ENCODE measurements at places on chromosomes 16 and 17.

GRCh38 chr16:49681217-49681883 lies 174.6 kb downstream of the ZNF423 start:
- DNase-seq = no peak

DNA sequence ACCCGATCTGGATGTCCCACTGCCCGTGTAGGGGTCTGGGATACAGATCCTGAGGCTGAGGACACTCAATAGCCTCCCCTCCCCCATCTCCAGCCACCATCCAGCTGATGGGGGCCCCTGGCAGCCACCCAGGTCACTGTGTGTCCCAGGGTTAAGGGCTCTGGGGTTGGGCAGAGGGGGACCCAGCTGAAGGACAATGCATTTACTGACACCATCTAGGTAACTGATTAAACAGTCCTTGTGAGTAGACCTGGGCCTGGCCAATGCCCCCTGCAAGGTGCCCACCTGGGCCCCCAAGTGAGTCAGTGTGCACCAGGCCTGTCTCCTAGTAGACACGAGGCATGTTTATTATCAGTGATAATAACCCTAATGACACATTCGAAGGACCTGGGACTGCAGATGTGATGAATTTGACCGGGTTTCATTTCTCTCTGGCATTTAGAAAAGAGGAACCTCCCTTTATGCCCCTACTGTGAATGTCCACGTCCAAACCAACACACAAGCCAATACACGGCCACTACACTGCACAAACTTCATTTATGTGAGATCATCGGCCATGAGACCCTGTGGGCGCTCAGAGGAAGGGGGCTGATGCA lies 261.9 kb upstream of the FOXF1 start:
- DNase-seq = no peak

GRCh38 chr17:8068736-8069586 lies 18.6 kb downstream of the ALOX12B start:
- DNase-seq = no peak

- DNase-seq = no peak
These were observed 81.5 kb upstream of the TNRC6C start for GRCh38 chr17:77877036-77877435.

DNA sequence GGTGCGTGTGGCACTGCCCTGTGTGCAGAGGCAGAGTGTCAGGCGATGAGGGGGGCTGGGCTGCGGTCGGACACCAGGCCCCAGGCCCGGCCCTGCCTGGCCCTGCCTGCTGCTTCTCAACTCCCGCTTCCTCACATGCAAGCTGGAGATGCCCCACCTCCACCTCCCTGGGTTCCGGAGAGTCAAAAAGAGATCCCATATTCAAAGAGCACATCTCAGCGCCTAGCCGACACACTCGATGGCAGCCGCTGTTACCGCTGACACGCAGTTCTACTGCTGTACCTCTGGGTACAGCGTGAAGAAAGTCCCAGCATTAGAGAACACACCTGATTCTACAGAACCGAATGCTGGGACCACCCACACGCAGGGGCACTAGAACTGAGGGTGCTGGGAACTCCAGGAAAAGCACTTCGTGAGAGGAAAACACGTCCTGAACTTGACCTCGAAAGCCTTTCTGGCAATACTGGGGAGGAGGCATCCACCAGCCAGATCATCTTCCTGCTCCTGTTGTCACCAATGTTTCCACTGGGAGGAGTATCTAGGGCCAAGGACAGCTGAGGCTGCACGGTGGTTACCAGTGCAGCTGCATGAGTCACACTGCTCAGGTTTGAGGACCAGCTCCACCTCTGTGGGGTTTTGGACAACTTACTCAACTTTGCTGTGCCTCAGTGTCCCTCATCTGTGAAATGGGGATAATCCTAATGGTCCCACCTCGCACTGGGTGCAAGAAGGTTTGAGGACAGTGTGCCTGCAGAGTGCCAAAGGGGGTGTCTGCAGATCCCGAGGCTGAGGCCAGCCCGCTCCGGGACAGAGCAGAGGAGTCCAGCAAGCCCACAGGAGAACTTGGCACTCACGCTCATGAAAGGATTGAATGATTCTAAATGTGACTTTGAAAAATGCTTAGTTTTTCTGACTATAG lies 100.4 kb upstream of the DNAH17 start:
- no peak for DNase-seq

DNA sequence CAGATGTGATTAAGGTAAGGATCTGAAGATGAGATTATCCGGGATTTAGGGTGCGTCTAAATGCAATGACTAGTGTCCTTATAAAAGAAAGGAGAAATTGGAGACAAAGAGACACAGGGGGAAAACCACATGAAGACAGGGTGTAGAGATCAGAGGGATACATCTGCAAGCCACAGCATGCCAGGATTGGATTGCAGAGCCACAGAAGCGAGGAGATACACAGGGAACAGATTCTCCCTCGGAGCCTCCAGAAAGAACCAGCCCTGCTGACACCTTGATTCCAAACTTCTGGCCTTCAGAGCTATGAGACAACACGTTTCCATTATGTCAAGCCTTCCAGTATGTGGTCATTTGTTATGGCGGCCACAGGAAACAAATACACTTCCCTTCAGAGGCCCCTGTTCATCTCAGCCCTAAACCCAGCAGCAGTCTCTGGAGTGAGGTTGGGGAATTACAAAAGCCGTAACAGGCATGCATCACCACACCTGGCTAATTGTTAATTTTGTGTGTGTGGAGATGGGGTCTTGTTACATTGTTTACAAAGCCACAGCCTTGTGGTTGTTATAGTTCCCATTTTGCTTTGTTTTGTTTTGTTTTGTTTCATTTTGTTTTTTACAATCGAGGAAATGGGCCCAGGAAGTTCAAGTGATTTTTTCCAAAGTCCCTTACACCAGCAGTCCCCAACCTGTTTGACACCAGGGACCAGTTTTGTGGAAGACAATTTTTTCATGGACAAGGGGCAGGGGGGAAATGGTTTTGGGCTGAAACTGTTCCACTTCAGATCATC lies 51.6 kb upstream of the LYRM9 start:
- peak; percentile 49 for DNase-seq

DNA sequence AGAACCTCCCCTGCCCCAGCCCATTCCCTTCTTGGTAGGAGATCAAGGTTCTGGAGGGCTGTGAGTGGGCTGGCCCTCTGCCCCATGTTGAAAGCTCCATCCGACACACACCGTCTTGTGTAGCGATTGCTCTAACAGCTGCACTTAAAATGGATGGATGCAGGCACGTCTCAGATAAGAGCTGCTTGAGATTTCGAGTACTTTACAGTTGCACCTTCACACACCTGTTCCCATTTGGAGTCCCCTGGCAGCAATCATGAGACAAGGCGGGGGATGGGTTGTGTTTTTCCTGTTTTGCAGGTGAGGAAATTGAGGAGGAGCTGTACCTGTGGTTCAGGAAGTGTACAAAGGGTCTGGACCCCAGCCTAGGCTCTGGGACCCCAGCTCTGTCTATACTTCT lies 25.6 kb upstream of the TAC4 start:
- peak; percentile 35 for DNase-seq

GRCh38 chr17:45190503-45191255 lies 29.0 kb downstream of the HEXIM2 start:
- DNase-seq = no peak

DNA sequence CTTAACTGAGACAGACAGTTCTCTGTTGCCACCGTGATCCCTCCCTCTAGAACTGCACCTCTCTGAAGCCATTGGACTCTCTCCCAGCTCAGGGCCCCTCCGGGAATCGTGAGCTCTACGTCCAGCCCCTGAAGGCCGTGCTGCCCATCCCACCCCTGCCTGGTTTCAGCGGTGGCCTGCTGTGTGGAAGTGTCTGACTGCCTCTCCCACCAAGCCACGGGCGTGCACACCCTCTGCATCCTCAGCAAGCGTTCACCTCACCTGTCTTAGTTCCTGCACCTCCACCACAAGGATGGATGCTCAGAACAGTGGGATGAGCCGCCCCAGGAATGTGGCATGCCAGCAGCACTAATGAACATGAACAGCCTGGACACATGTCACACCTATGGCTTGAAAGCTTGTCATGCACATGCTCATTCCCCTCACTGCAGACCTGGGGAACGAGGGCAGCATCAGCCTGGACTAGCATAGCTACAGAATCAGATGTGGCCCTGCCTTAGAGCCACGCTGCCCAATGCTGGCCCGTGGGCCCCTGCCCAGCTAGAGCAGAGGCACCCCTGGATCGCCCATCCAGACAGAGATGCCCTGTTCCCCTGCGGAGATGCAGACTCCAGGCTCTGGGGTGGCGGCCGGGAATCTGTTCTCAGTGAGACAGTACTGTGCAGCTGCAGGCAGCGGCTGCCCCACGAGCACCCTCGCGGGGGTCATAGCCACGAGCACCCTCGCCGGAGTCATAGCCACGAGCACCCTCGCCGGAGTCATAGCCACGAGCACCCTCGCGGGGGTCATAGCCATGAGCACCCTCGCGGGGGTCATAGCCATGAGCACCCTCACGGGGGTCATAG lies 73.7 kb upstream of the CHMP6 start:
- DNase-seq = no peak

GRCh38 chr17:63309021-63309420 lies 137.1 kb downstream of the CYB561 start:
- DNase-seq = no peak

DNA sequence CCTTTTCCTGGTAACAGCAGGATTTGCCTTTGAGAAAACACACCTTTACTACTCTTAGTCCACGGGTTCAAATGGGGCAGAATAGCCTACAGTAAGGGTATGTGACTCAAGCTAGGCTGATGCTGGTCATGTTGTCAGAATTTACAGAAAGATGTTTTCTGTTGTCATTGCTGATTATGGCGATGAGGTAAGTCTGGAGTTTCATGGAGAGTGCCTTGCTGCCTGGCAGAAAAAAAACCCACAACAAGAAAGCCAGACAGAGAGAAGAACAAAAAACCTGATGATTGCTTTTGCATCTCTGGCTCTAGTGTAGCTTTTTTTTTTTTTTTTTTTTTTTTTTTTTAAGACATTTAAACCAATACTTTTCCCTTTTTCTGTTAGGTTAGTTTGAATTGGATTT lies 47.9 kb downstream of the SLC6A4 start:
- DNase-seq = no peak

DNA sequence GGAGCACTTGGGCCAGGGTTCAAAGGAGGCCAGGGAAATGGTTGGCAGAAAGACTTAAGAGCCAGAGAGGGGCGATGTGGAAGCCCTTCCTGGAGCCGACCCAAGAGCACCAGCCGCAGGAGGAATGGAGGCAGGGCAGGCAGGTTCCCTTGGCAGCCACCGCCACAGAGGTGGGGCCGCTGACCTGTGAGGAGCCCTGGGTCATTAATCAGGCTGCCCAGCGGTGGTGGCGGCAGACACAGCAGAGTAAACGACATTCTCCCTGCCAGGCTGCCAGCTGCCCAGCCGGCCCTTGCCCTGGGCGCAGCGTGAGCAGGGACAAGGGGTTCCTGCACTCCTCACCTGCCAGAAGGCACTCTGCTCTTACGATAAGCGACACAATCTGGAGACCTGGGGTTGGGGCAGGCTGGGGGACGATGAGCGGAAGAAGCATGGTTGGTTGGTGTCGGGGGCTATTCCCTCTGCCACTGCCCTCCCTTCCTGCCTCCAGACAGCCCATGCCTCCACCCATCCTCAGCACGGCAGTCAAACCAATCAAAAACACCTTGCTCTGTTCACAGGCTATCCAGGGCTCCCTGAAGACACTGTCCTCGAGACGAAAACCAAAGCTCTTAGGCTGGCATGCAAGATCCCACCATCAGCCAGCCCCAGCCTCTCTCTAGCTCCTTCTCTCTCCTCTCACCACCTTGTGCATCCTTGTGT lies 40.9 kb downstream of the PLXDC1 start:
- peak; percentile 44 for DNase-seq

GRCh38 chr17:61766520-61766919 lies 96.8 kb downstream of the BRIP1 start:
- no peak for DNase-seq

- no peak for DNase-seq
These were observed 90.5 kb downstream of the SEC14L1 start for GRCh38 chr17:77231076-77231871.

- DNase-seq = peak; percentile 31
These were observed 94.8 kb upstream of the CBX4 start for GRCh38 chr17:79933863-79934652.

GRCh38 chr16:83164816-83165215 lies 538.0 kb downstream of the CDH13 start:
- DNase-seq = no peak

- no peak for DNase-seq
These were observed 17.5 kb downstream of the HS3ST4 start for GRCh38 chr16:25709213-25709612.

GRCh38 chr16:58363746-58364393 lies 28.4 kb upstream of the GINS3 start:
- DNase-seq = no peak

DNA sequence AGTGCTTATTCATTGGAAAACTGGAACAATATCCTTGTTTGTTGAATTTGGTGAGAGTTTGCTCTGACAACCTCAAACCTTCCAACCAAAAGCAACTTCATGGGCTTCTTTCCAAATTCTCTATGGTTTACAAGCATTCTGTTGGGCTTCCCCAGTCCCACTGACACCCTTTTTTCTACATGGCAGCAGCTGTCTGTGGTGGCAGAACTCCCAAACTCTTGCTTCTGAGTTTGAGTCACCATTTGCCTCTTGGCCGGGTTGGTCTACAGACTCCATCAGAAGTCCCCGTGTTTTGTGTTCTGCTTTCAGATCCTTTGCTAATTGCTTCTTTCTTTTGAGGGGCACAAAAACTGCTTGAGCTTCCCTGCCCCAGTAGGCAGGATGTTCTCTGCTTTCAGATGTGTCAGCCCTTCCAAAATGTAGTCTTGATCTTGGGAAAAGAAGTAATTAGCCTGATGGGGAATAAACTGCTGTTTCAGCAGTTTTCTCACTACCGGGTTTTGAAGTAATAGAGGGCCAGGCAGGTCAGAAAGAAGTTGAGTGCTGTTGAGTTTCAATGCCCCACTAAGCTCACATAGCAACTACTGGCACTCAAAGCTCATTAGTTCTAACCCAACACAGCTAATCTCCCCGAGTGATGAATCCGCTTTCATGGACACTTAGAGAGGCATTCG lies 80.7 kb downstream of the HS3ST3A1 start:
- no peak for DNase-seq

- DNase-seq = no peak
These were observed 415.1 kb downstream of the NPIPA8 start for GRCh38 chr16:17921357-17921978.

- no peak for DNase-seq
These were observed 68.0 kb downstream of the CBLN1 start for GRCh38 chr16:49213594-49213993.

GRCh38 chr16:17063201-17064139 lies 407.3 kb downstream of the XYLT1 start:
- DNase-seq = no peak

- DNase-seq = no peak
These were observed 134.8 kb upstream of the TP53TG3C start for GRCh38 chr16:33059206-33059605.
